ENCODE measurements at places on chromosomes 5 and 9.
A peak's percentile ranks its signal among the peaks of the same experiment; 100 is the strongest.

GRCh38 chr5:38634568-38635369 lies 78.3 kb upstream of the LIFR start:
- DNase-seq: no peak

- peak; percentile 8 for DNase-seq
Observed at GRCh38 chr5:66174338-66174737, 30.2 kb downstream of the SREK1 start.

- peak; percentile 36 for DNase-seq
Observed at GRCh38 chr9:6930827-6931226, 173.1 kb downstream of the KDM4C start.

GRCh38 chr9:135813671-135814290 lies 93.6 kb downstream of the CAMSAP1 start:
- no peak for DNase-seq

GRCh38 chr5:157892974-157893373 lies 34.0 kb upstream of the CLINT1 start:
- no peak for DNase-seq

GRCh38 chr5:107889387-107889786 lies 218.7 kb upstream of the EFNA5 start:
- DNase-seq: no peak

- peak; percentile 25 for DNase-seq
Observed at GRCh38 chr9:72006501-72006900, 53.9 kb downstream of the C9orf57 start.

DNA sequence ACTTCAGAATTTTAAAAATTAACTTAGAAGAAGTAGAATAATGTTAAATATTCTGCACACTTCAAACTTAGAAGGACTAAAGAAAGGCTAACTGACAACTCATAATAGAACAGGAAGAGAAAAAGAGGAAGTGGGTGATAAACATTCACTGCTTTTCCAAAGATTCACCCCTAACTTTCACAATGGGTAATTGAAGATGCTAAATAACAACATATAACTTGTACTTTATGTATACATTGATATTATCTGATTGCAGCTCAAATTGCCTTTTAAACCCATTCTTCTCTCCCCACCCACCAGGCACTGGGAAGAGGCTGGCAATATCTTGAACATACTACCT lies 376.6 kb downstream of the EFNA5 start:
- DNase-seq: no peak

GRCh38 chr5:135835766-135836165 lies 1.3 kb downstream of the SLC25A48 start:
- DNase-seq: no peak

DNA sequence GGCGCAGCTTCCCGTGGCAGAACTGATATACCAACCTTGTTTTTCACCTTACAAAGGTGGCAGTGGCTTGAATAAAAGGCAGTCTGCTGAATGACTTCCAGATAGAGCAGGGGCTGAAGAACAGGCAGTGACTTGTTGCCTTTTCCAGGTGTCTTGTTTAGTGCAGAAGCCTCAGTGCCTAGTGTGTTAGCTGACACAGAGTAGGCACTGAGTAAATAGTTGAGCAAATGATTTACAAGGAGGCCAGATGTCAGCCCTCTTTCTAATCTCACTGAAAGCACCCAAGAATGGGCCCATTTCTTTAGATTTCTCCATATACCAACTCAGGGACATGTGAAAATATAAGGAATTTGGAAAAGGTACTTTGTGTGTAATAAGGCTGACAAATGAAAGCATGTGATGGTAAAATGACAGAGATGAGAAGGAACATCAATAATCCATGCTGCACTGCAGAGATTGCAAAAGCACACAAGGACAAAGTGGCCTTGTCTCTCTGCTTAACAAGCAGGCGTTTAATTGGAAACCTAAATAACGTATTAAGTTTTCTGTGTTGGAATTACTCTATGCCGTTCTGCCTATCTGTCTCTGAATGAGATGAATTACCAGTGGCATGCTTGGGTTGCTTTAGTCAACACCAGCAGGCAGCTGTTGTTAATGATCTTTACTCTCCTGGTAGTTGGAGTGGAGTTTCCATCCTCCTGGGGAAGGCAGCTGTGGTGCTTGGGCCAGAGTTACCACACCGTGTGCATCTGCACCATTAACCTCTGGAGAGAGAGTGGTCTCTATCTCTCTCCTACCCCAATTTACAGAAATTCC lies 360.1 kb upstream of the C9orf72 start:
- DNase-seq: no peak

DNA sequence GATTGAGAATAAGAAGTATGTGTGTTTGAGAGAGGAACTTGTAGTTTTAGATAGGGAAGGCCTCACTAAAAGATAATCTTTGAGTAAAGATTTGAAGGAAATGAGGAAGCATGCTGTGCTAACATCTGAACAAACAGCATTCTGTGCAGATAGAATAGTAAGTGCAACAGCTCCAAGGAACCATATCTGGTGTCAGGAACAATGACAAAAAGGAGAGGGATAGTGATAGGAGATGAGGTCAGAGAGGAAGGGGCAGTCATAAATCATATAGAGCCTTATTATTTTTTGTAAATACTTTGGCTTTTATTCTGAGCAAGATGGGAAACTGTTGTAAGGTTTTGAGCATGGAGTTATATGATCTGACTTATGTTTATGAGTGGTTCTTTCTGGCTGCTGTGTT lies 3.8 kb downstream of the MRPL22 start:
- DNase-seq: no peak

DNA sequence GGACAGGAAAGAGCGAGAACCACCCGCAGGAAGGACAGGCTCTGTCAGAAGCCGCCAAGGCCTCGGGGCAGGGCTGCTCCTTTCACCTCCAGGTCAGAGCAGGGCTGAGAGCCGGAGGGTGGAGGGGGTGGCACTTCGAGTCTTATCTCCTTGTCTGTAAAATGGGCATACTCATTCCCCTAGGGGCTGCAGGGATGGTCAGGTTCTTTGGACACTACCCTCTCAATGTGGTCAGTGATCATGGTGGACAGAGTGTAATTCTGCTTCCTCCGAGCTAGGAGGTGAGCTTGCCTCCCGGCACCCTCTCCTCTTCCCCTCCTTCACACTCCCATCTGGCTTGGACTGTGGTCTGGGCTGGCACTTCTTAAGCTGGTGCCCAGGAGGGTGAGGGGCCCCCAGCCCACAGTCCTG lies 39.6 kb downstream of the RGS3 start:
- no peak for DNase-seq
